Mucosa of gallbladder (tissue), 1 donor: ENCODE measurements at places on chromosomes 6 and 20. TPM values are rescaled to one million over a fixed set of nuclear protein-coding genes. Genes with fewer than 3 reads are reported as not detected.

Gene STMND1
- total RNA-seq: 2.2 TPM

- DNase-seq: no peak
Measured at GRCh38 chr6:109000289-109000688, 94.4 kb downstream of the SESN1 start.

GRCh38 chr6:135499441-135500340 is 2.2 kb upstream of the AHI1 start:
- DNase-seq: no peak

GRCh38 chr6:157229132-157229618 is 94.1 kb downstream of the TMEM242 start:
- no peak for DNase-seq

- DNase-seq: no peak
Measured at GRCh38 chr6:112433457-112433856, 86.3 kb downstream of the RFPL4B start.

GRCh38 chr6:48959251-48960060 is 503.6 kb downstream of the MMUT start:
- no peak for DNase-seq

DNA sequence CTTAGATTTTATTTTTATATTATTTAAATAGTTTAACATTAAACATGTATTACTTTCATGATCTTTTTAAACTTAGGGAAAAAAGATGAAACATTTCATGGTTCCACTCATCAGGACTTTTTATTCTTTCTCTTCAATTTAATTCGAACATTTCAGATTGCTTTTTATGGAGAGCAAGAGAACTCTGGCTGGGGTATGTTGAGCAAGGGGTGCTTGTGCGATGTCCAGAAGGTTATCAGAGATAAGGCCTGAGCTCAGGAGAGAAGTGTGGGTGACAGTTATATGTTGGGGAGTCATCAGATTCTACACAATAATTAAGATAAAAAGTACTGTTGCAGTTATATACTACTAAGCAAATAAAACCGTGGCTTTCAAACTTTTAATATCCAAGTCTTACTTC is 37.5 kb downstream of the FKBP5 start:
- no peak for DNase-seq
